ENCODE measurements at places on chromosomes 5 and 9.

GRCh38 chr5:123425431-123425830 lies 2.2 kb upstream of the CEP120 start:
- no peak for DNase-seq

DNA sequence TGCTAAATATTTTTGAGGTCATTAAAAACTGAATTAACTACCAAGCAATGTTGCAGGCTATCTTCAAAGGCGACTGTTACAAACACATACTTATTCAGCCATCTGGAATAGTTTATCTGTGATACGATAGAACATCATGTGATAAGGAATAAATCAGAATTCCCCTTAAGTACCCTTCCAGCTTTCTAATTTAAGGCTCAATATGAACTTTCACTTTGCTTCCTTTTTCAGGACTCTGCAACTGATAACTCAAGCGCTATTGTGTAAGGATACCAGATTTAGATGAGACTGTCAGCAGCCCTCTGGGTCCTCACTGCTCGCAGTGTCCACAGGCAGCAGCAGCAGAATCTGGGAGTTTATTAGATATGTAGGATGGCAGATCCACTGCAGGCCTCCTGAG lies 416.3 kb downstream of the SPATA31D1 start:
- DNase-seq: no peak

GRCh38 chr5:35047785-35048404 lies at the start of gene AGXT2:
AGXT2 (minus strand) TSS chr5:35047949; CDS start chr5:35047892, 57 bp downstream.
- DNase-seq: no peak

GRCh38 chr5:77170-77501 lies 14.8 kb upstream of the PLEKHG4B start:
- DNase-seq: no peak

DNA sequence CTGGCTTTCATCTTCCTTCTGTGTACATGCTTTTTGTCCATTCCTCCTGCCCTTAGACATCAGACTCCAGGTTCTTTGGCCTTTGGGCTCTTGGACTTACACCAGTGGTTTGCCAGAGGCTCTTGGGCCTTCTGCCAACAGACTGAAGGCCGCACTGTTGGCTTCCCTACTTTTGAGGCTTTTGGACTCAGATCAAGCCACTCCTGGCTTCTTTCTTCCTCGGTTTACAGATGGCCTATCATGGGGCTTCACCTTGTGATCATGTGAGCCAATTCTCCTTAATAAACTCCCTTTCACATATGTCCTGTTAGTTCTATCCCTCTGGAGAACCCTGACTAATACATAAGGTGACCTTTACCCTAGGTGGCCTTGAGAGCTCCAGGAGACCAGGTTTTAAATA lies 189.1 kb upstream of the CCNG1 start:
- DNase-seq: no peak

DNA sequence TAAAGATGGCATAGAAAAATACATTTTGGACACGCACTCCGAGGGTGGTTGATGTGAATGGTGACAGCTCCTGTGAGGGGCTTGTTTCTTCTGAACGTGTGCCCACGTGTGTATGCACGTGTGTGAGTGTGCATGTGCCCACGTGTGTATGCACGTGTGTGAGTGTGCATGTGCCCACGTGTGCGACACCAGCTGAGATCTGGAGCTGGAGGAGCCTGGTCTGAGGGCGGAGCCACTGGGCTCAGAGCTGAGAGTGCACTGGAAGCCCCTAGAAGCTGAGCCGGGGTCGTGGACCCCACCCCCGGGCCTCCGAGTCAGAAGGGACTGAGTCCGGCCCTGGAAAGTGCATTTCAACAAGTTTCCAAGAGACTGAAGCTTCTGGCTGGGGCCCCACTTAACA lies 282.5 kb upstream of the IRX4 start:
- no peak for DNase-seq

DNA sequence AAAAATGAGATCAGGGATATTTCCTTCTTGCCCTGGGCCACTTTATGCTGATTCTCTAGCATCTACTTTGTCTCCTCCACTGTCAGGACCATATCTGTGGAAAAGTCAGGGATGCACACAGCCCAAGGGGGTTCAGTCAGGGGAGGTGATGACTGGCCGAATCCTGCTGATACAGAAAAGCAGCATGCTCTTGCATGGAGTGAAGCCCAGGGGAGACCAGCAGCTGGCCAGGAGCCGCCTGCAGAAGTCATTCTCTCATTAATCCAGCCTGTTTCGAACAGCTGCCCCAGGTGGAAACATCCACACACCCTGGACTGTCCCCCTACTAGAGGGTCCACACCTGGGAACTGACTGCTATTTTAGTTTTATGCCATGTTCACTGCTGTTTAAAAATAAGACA lies 177.1 kb downstream of the ATP10B start:
- DNase-seq: no peak

- DNase-seq: no peak
Measured at GRCh38 chr5:145495196-145495595, 339.9 kb downstream of the PRELID2 start.

- no peak for DNase-seq
Measured at GRCh38 chr5:133612249-133612860, at the start of gene FSTL4. FSTL4 (minus strand) TSS chr5:133612541.

DNA sequence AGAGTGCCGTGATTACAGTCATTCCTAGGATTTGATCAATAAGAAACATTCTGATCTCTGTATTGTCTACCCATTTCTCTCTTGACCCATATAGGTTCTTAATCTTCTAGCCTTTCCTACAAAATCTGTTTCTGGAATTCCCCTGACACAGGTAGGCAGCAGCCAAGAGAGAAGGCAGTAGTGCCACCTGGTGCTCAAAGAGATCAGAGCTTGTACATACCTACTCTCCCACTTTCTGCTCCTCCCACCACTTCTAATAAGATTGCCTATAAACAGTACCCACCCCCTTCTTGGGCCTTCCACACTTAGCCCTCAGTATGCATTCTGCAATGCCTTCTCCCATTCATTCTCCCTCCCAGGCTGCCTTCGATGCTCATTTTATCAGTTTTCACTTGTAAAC lies 117.4 kb upstream of the RORB start:
- DNase-seq: no peak

DNA sequence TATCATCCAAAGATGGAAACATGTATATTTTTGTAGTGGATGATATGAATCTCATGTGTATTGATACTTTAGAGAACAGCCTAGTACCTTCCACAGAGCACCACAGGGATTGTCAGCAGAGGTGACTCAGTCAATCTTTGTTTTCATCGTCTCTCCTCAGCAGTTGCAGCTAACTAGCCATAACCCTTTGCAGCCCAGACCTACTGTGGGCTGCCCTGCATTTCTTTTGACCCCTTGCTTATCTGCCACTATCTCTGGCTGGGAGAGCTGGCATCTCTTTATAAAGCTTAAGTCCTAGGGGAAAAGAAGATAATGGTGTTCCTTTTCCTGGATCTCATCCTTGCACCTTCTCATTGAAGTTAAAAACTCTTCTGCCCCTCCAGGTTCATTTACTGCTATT lies 28.7 kb downstream of the HMGCR start:
- no peak for DNase-seq

GRCh38 chr9:135251331-135251761 lies 163.9 kb downstream of the OLFM1 start:
- DNase-seq: no peak

DNA sequence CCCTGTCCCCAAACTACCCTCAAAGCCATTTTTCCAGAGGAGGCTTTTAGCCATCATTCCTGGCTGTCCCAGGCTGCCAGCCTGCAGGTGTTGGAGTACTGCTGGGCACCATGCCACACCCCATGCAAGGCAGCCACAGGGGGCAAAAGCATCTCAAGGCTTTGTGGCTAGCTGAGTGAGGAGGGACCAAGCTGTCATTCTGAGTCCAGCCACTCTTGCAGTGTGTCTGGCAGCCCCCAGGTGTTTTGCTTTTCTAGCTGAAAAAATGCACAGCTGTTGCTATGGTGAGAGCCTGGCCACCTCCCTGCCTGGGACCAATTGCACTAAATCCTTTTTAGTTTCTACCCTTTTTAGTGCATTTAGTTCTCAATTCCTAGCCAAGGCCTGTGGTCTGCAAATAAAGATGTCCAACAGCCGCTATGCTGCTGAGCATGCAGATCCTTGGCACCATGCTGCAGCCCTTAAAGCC lies 50.4 kb upstream of the PTGS1 start:
- no peak for DNase-seq
